Hypothalamus (tissue), 51 donors: ENCODE measurements at places on chromosomes 1 and 21.
A peak's percentile ranks its signal among the peaks of the same experiment; 100 is the strongest.

GRCh38 chr1:218323568-218324225 lies 21.4 kb upstream of the TGFB2 start:
- no peak for DNase-seq

- no peak for DNase-seq
Observed at GRCh38 chr1:11851180-11851579, 3.6 kb upstream of the NPPA start.

DNA sequence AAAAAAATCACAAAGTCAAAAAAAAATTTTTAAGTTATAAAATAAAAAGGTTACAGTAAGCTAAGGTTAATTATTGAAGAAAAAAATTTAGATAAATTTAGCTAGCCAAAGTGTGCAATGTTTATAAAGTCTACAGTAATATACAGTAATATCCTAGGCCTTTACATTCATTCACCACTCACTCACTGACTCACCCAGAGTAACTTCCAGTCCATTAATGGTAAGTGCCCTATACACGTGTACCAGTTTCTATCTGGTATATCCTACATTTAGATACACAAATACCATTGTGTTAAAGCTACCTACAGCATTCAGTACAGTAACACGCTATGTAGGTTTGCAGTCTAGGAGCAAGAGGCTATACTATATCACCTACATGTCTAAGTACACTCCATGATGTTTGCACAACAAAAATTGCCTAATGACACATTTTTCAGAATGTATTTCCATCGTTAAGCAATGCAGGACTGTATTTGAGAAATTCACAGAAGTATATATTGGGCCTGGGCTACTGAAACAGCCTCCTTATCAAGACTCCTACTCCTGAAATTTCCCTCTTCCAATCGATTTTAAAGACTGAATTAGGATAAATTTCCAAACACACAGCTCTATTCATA lies 155.1 kb downstream of the COP1 start:
- DNase-seq: no peak

GRCh38 chr1:61083013-61083806 lies 849 bp downstream of the NFIA start:
- peak; percentile 29 for DNase-seq

- DNase-seq: no peak
Observed at GRCh38 chr1:67061266-67061665, 7.3 kb upstream of the SLC35D1 start.

DNA sequence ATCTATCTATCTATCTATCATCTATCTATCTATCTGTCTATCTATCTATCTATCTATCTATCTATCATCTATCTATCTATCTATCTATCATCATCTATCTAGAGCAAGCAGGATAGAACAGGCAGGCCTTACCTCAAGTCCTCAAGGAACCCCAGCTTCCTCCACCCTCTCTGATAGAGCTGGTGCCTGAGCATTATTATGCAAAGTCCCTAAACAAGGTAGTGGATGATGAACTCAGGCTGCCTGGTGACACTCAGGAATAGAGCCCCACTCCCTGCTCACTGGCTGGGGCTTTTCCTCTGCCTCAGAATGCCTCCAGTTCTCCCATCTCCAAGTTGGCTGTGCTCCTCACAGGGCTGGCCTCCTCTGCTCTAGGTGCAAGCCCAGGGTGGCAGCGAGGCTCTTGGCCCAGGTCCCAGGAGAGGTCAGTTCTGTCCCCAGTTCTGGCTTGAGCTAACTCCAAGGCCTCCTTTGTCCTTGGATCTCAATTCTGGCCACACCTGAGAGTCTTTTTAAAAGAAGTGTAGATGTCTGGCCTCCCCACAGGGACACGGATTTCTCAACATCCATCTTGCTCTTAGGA lies 60.2 kb downstream of the PCP4 start:
- no peak for DNase-seq

DNA sequence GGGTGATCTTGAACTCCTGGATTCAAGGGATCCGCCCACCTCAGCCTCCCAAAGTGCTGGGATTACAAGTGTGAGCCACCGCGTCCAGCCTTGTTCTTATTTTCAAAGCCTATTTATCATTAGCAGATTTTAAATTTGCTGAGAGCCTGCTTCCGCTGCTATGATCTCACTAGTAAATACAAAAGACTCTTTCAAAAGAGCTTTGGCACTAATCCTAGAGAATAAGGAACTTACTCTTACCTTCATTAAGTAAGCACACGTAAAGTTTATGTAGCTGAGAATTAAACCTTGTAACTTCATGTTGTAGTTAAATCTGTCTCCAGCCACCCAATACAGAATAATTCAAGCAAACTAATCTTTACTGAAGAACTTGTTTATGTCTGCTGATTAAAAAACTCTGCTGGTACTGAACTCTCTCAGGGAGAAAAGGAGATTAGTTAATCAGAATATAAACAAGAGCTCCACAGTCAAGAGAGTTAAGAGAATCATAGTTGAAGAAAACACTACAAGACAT lies 72.3 kb downstream of the RUSC1 start:
- no peak for DNase-seq

GRCh38 chr1:114008993-114009392 lies 29.7 kb downstream of the OLFML3 start:
- DNase-seq: no peak

DNA sequence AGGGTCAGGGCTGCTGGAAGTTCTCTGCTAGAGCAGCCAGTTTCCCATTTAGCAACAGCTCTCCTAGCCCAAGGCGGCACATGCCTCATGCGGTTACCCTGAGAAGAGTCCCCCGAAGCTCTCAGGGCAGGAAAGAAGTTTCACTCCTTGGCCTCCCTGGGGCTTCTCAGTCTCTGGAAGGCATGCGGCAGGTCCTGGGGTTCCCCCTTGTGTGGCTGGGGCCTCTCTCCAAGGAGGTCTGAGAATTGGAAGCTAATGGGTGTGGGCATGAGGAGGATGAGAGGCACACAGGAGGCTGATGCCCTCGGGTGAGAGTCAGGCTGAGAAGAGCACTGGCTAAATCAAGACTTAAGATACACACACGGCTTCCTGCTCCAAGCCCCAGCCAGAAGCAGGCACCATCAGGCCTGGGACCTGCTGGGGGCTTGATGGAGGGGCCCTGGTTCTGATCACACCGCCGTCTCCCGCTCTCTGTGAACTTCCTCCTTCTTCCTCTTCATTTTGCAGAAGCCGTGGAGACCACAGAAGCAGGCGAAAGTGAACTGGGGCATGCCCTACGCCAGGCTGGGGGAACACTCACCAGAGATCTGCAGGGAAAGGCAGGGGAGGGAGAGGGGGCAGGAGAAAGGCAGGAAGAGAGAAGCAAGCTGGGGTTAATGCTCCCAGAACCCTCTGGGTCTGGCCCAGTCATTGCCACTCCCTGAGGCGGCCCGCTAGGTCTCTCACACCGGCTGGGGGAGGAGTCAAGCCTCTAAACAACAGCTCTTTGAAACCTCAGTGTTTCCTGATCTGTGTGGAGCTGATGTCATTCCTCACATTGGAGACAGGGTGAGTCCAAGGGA lies 15.1 kb downstream of the BLACAT1 start:
- DNase-seq: peak; percentile 54

- DNase-seq: peak; percentile 59
Observed at GRCh38 chr1:201450721-201451291, 18.2 kb downstream of the PHLDA3 start.

DNA sequence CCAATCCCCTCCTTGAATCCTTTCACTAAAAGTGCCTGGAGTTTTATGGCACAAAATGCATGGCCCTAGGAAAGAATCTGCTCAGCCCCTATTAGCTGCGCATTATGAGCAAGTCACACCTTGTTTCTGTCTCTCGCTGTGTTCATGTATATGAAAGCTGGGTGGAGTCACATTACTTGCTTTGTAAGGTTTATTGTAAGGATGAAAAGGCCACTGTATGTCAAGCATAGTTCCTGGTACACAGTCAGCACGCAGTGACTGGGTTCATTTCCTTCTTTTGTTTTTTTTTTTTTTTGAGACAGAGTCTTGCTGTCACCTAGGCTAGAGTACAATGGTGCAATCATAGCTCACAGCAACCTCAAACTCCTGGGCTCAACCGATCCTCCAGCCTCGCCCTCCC lies 6.7 kb upstream of the SLC9A1 start:
- DNase-seq: no peak

DNA sequence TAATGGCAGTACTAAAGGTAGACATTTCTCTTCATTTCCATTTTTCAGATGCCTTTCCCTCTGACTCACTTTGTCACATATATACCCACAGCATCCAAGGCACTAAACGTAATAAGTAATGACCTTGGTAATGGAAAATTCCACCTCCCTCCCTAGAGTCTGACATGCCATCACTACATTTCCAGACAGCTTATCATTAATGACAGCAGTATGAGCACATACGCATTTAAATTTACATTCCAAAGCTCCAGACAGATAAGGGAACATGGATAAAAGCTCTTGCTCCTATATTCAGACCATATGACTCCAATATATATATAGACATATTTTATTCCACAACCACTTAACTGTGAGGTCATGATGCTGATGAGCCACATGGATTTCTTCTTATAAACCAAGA lies 191.7 kb upstream of the GORAB start:
- no peak for DNase-seq

DNA sequence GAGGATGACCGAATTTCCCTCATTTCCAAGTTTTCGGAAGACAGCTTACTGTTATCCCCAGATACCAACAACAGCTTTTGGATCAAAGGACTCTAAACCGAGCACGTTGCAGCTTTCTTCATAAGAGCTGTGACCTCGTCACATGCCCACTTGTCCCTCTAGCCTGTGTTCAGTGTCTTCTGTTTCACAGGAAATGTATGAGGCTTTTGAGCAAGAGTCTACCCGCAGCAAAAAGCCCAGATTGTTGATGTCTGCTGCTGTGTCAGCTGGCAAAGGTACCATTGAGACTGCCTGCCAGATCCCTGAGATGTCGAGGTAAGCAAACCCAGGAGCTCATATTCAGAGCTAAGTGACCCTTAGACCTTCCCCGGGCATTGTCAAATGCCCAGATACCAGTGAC lies 24.1 kb downstream of the CHI3L2 start:
- DNase-seq: no peak

DNA sequence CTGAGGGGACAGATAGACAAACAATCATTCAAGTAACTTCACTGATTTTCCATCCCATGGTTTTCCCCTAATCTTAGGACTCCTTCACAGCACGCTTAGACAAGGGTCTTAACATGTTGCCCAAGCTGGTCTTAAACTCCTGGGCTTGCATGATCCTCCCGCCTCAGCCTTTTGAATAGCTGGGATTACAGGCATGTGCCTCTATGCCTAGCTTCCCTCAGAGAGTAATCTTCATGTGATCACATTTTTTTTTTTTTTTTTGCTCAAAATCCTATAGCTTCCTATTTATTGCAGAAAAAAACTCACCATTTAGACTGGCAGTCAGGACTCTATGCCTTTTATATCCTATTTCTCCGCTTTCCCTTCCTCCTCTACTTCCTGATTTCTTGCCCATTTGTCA lies 90.4 kb upstream of the DPH5 start:
- DNase-seq: no peak

DNA sequence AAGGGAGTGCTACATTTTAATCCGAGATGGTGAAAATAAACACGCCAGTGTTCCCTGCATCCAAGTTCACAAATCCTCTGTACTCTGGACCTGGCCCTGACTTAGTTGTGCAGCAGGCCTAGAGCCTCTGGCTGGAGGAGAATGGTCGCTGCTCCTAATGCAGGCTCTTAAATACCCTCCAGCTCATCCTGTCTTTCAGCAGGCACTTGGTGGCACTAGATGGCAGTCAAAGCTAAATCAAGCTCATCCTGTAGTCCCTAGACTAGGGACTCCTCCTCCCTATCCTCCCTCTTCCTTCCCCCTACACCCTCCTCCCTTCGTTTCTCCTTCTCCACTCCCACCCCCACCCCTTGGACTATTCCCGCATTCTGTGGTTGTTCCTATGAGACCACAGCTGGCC lies 41.6 kb upstream of the MTR start:
- DNase-seq: no peak

- DNase-seq: no peak
Observed at GRCh38 chr21:27363719-27364477, 397.0 kb upstream of the ADAMTS5 start.

- no peak for DNase-seq
Observed at GRCh38 chr1:12194666-12195216, 27.9 kb downstream of the TNFRSF1B start.

- DNase-seq: no peak
Observed at GRCh38 chr1:25217598-25218232, 14.6 kb downstream of the SYF2 start.

DNA sequence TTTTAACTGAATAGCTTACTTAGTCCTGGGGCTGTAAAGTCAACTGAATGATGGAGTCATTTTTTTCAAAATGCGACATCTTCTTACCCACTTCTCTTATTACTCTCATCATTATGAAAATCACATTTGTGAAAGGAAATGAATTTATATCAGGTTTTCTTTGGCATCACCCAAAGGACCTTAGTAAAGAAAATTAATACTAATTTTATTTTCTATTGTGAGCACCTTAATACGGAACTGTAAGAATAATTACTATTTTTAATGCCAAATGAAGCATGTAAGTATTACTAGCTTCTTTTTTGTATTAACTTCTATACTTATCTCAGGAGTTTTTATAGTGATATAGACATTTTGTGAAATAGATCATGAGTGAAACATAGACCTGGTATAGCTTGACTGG lies 30.9 kb downstream of the PTPRC start:
- DNase-seq: no peak

DNA sequence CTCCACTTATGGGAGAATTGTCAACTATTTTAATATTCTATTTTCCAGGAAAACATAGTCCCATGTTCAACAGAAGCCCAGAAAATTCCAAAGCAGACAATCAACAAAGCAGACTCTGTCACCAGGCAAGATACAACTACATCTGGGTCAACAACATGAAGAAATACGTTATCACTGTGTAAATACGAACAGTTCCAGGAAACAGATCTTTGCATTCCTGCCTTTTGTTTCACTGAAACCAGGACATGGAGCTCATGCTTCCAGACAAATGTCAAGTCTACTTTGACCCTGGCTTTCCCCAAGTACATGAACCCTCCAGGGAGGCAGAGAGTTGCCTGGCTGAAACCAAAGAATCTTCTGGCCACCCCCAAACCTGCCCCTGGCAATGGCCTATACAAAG lies 106.7 kb downstream of the SETD4 start:
- DNase-seq: no peak

GRCh38 chr1:60296794-60297193 lies 223.2 kb upstream of the C1orf87 start:
- no peak for DNase-seq

DNA sequence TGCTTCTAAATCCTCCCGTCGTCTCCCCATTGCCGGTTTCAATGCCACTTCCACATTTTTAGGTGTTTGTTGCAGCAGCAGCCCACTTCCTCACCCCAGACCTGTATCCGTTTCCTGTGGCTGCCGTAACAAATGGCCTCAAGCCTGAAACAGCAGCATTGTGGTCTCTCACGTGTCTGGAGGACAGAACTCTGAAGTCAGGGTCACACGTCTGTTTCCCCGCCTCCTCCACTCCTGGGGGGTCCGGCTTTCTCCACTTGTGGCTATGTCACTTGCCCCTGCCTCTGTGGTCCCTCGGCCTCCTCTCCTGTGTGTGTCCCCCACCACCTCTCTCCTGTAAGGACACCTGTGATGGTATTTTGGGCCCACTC lies 21.8 kb downstream of the TRPM2 start:
- DNase-seq: no peak
